ENCODE measurements at places on chromosomes 6 and 20.

GRCh38 chr6:154653385-154653784, 79.8 kb upstream of the SCAF8 start:
- no peak for DNase-seq

DNA sequence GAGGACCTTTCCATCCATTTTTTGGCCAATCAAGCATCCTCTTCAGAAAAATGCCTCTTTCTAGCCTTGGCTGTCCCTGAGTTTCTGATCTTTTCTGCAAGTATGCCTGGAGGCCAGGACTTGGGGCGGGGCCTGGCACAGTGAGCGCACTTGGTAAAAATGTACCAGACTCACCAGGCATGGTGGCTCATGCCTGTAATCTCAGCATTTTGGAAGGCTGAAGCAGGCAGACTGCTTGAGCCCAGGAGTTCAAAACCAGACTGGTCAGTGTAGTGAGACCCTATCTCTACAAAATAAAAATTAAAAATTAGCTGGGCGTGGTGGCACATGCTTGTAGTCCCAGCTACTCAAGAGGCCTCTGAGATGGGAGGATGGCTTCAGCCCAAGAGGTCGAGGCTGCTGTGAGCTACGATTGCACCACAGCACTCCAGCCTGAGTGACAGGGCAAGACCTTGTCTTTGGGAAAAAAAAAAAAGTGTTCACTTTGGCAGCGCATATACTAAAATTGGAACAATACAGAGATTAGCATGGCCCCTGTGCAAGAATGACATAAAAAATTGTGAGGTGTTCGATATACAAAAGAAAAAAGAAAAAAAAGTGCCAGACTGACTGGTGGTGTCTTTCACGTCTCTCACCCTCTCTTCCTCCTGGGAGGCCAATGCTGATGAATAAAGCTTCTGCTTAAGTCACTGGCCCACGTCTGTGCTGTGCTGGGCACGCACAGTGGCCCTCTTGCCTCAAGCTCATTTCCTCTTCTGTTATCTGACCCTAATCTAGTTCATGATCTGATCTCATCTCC, 18.1 kb upstream of the SLC9A8 start:
- no peak for DNase-seq

DNA sequence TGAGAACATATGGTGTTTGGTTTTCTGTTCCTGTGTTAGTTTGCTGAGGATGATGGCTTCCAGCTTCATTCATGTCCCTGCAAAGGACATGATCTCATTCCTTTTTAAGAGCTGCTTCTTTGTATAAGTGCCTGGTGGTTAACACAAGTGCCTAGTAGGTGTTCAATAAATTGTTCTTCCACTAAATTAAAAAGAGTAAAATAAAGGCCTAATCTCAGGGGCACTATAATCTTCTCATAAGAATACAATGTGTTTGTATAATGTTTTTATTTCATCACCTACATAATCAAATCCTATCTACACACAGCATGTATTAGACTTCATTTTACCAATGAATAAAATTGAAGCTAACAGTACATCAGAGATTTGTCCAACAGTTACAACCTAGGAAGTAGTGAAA, 252.7 kb downstream of the KHDC1L start:
- DNase-seq, result no peak

GRCh38 chr20:23145281-23145700, 59.2 kb upstream of the CD93 start:
- DNase-seq, result no peak

- DNase-seq, result no peak
Measured at GRCh38 chr20:10111139-10111958, 76.6 kb downstream of the ANKEF1 start.

DNA sequence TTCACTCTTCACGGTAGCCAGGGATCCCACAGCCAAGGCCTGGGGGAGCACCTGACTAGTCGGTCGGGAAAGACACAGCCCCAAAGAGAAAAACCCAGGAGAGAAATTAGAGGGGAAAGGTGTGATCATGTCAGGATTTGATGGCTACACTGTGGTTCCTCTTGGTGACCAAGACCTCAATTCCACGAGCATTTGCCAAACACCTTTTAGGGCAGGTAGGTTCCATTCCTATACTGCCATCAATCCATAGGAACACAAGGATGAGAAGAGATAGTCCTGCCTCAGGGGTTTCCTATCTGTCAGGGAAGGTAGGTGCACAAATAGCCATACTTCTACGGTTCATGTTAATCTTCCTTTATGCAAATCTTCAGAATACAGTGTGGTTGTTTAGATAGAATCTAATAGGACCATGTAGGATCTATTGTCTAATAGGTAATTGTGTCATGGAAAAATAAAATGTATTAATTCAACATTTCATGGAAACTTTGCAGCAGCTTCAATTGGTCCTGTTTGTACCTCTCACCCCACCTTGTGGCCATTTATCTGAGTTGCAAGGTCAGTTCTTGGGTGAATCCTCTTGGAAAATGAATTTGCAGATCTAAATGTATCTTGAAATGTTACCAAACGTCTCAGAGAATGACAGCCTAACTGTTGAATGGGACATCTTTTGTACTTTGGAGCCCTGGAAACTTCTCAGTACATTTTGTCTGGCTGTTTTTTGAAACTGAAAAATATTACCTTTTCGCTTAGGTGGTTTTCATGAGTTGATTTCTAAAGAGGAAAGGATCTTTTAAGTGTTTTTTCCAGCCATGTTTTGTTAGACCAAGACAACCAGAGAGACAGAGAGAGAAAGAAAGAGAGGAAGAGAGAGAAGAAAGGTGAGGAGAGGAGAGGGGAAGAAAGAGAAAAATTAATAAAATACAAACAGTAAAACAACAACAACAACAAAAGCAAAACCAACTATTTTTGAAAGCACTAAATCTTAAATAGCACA, 33.7 kb upstream of the IYD start:
- DNase-seq, result no peak

DNA sequence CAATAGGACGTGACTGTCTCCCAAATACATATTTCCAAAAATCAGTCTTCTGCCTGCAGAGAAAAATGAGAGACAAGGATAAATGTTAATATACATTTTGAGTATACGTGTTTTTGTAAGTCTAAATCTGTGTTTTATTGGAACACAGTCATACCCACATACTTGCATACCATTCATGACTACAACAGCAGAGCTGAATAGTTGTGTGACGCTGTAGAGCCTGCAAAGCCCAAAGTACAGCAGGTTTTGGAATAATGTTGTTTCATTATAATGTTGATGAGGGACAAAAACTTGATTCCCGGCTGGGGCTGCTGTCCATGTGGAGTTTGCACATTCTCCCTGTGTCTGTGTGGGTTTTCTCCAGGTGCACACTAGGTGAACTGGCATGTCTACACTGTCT, 23.8 kb upstream of the FBXO9 start:
- DNase-seq, result no peak

GRCh38 chr6:112433457-112433856, 86.3 kb downstream of the RFPL4B start:
- no peak for DNase-seq

DNA sequence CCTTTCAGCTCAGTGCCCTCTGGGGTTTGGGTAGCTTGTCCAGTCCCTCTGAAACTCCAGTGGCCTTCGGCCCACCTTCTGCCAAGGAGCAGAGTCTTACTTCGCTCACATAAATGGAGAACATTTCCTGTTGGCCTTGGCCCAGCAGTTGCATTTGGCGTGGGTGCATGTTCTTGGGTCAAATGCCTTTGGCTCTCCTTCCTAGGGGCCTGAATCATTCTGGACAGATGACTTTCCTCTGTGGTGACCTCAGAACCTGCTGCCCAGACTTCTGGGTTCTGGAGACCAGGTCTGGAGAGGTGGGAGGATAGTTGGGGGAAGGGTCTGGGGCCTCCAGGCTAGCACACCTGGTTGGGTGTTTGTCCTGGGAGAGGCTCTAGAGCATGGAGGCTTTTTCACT, 29.3 kb downstream of the BCAS4 start:
- DNase-seq, result no peak

GRCh38 chr6:157597461-157598312, 216.7 kb downstream of the ZDHHC14 start:
- no peak for DNase-seq

- DNase-seq, result no peak
Measured at GRCh38 chr6:142942805-142943227, 2.2 kb downstream of the HIVEP2 start.

- DNase-seq, result no peak
Measured at GRCh38 chr6:42624601-42625000, 60.8 kb downstream of the UBR2 start.

GRCh38 chr20:2955257-2955970, 82.1 kb downstream of the PTPRA start:
- DNase-seq, result no peak

- DNase-seq, result no peak
Measured at GRCh38 chr6:134510142-134510541, 192.2 kb upstream of the SGK1 start.

DNA sequence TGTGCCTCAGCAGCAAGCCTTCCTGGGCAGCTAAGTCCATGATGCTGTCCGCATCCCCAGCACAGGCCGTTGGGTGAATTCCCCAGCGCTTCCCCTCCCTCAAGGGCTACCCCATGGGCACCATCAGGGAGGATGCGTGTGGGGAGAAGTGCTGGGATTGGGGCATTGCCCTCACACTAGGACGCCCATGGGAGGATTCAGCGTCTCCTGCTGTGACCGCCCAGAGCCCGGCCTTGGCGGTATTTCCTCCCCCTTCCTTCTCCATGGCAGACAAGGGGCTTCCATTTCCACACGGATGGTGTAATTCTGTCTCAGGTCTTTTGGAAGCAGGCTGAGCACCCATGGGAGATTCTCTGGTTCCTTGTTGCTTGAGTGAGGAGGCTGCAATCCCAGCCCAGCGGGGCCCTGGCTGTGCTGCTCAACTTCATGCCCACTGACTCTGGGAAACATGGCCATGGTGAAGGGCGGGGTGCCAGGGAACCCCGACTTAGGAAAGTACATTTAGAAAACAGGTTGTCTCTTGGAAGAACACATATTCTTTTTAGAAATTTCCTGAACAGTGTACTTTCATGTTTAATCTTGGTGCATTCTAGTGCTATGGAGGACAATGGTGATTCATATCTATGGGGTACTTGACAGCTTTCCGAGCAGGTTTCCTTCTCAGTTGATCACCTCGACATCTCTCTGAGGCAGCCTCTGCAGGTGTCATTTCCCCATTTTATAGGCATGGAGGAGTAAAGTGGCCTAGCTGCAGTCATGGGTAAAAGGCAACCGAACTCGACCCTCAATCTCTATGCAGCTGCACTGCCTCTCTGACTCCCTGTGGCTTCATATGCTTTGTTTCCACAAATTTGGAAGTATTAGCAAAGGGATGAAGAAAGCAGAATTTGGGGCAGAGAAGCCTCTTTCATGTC, 178.2 kb upstream of the CST7 start:
- no peak for DNase-seq

GRCh38 chr20:32312718-32313424, 35.4 kb downstream of the KIF3B start:
- no peak for DNase-seq

- no peak for DNase-seq
Measured at GRCh38 chr6:118780668-118781067, 113.3 kb upstream of the ASF1A start.

- no peak for DNase-seq
Measured at GRCh38 chr6:72984981-72985665, 240.2 kb downstream of the KHDC1L start.

GRCh38 chr6:26554697-26555504, 16.7 kb downstream of the HMGN4 start:
- DNase-seq, result peak; percentile 24

GRCh38 chr6:16130932-16131387, 2.1 kb downstream of the MYLIP start:
- peak; percentile 4 for DNase-seq

- no peak for DNase-seq
Measured at GRCh38 chr6:29625337-29625930, 7.5 kb downstream of the GABBR1 start.

- no peak for DNase-seq
Measured at GRCh38 chr6:84066536-84066935, 33.0 kb downstream of the MRAP2 start.

DNA sequence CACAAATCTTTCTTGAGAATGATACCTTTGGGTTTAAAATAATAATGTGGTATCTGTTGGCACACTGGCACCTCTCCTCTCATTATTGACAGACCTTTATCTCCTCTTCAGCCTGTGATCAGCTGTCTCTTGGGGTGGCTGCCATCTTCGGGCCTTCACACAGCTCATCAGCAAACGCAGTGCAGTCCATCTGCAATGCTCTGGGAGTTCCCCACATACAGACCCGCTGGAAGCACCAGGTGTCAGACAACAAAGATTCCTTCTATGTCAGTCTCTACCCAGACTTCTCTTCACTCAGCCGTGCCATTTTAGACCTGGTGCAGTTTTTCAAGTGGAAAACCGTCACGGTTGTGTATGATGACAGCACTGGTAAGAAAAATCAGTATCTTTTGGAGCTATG, 232.8 kb downstream of the GRIK2 start:
- DNase-seq, result no peak

- no peak for DNase-seq
Measured at GRCh38 chr6:10534419-10534762, 13.2 kb downstream of the GCNT2 start.

DNA sequence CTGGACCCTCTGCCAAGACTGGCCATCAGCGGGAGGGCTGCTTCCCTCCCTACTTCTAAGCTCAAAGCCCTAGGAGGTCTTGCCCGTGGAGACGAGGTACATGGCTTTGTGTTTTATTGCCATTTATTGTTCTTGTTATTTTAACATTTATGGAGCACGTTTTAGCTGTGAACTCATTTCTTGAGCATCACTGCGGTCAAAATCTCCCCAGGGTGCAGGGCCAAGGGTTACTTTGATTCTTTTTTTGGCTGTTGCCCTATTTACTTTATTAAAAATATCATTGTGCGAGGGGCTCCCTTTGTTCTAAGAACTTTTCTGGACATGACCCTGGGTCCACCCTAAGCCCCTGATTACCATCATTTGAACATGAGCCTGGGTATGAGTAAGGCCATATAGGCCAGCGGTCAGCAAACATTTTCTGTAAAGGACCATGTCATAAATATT, 51.6 kb downstream of the EYA2 start:
- DNase-seq, result no peak

- no peak for DNase-seq
Measured at GRCh38 chr6:109242925-109243324, 139.3 kb downstream of the CD164 start.

All from effector CD8-positive, alpha-beta T cell (primary cell).